ENCODE measurements at places on chromosomes 2 and 18. TPM values are rescaled to one million over a fixed set of nuclear protein-coding genes. Genes with fewer than 3 reads are reported as not detected.

The RGPD3 gene
- 0.20 TPM for polyA plus RNA-seq

The PRSS56 gene
- 5.8 TPM for polyA plus RNA-seq

The CLEC4F gene
- not detected for polyA plus RNA-seq

The POTEI gene
- polyA plus RNA-seq, result 1.1 TPM

The RIT2 gene
- polyA plus RNA-seq, result 30.1 TPM

The SERPINB10 gene
- polyA plus RNA-seq, result 0.17 TPM

The AQP12A gene
- 0.62 TPM for polyA plus RNA-seq

The CDK15 gene
- polyA plus RNA-seq, result 0.22 TPM

The ERFE gene
- 2.4 TPM for polyA plus RNA-seq

The ONECUT2 gene
- 2.3 TPM for polyA plus RNA-seq

The OSBPL6 gene
- polyA plus RNA-seq, result 18.1 TPM

The PLCD4 gene
- polyA plus RNA-seq, result 7.0 TPM

The RESP18 gene
- polyA plus RNA-seq, result 6.6 TPM

The PARD6G gene
- polyA plus RNA-seq, result 18.9 TPM

The RAD51AP2 gene
- 1.1 TPM for polyA plus RNA-seq

The UGP2 gene
- polyA plus RNA-seq, result 148 TPM

The SMYD1 gene
- polyA plus RNA-seq, result 0.42 TPM

The NCKAP5 gene
- 17.7 TPM for polyA plus RNA-seq

The POTEE gene
- polyA plus RNA-seq, result 0.38 TPM

The CENPA gene
- 7.4 TPM for polyA plus RNA-seq

The HOXD3 gene
- 23.0 TPM for polyA plus RNA-seq

The CPO gene
- polyA plus RNA-seq, result 0.35 TPM

The ZNF521 gene
- polyA plus RNA-seq, result 54.8 TPM

The PLA2R1 gene
- polyA plus RNA-seq, result 4.8 TPM

The COLEC12 gene
- 19.2 TPM for polyA plus RNA-seq

The MEP1B gene
- polyA plus RNA-seq, result 0.14 TPM

The KCNK3 gene
- 35.4 TPM for polyA plus RNA-seq

The SCN9A gene
- polyA plus RNA-seq, result 17.6 TPM

The LIMS4 gene
- polyA plus RNA-seq, result 0.93 TPM

The RBKS gene
- polyA plus RNA-seq, result 3.5 TPM

The HRH4 gene
- polyA plus RNA-seq, result 0.18 TPM

The DSC3 gene
- polyA plus RNA-seq, result 0.78 TPM

The PTPRM gene
- polyA plus RNA-seq, result 123 TPM

The MFSD6 gene
- polyA plus RNA-seq, result 40.1 TPM

The STARD6 gene
- polyA plus RNA-seq, result 0.44 TPM

The ZC3H6 gene
- 9.0 TPM for polyA plus RNA-seq

The ASB18 gene
- polyA plus RNA-seq, result 0.84 TPM

The CFC1 gene
- 18.7 TPM for polyA plus RNA-seq

The RNF144A gene
- polyA plus RNA-seq, result 94.0 TPM

The MROH2A gene
- 0.12 TPM for polyA plus RNA-seq

The IL36B gene
- polyA plus RNA-seq, result not detected

The TTC27 gene
- polyA plus RNA-seq, result 12.5 TPM

The TRIM43 gene
- polyA plus RNA-seq, result not detected

The LYPD6 gene
- polyA plus RNA-seq, result 44.8 TPM

The GALNT3 gene
- polyA plus RNA-seq, result 7.5 TPM

The ALLC gene
- polyA plus RNA-seq, result 0.71 TPM

The BCL2 gene
- polyA plus RNA-seq, result 19.4 TPM

The STAT4 gene
- 7.5 TPM for polyA plus RNA-seq

The MAT2A gene
- polyA plus RNA-seq, result 327 TPM

The NEB gene
- polyA plus RNA-seq, result 7.0 TPM

The SERPINB3 gene
- polyA plus RNA-seq, result not detected

The ICOS gene
- not detected for polyA plus RNA-seq
